ENCODE measurements at places on chromosomes 13 and 19. TPM values are rescaled to one million over a fixed set of nuclear protein-coding genes. Genes with fewer than 3 reads are reported as not detected.
A peak's percentile ranks its signal among the peaks of the same experiment; 100 is the strongest.

The CLEC4G gene
- total RNA-seq = 6.2 TPM

The CCDC8 gene
- total RNA-seq = 23.0 TPM

The ZNF285 gene
- 0.28 TPM for total RNA-seq

The FRY gene
- 122 TPM for total RNA-seq

The ERICH6B gene
- not detected for total RNA-seq

The KIR2DL3 gene
- not detected for total RNA-seq

The DNAAF3 gene
- total RNA-seq = not detected

DNA sequence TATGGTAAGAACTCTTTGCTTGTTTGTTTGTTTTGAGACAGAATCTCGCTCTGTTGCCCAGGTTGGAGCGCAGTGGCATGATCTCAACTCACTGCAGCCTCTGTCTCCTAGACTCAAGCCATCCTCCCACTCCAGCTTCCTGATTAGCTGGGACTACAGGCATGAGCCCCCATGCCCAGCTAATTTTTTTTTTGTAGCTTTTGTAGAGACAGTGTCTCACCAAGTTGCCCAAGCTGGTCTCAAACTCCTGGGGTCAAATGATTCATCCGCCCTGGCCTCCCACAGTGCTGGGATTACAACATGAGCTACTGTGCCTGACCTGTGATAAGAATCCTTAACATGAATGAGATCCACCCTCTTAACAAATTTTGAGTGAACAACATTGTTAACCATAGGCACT, 183.9 kb upstream of the TSHZ3 start:
- H3K36me3 ChIP-seq = no peaks in the 10 kb centered on the region
- DNase-seq = no peak
- no peaks in the 10 kb centered on the region for H3K27me3 ChIP-seq
- H3K4me1 ChIP-seq = no peaks in the 10 kb centered on the region
- no peak overlapping the region for H3K27ac ChIP-seq

DNA sequence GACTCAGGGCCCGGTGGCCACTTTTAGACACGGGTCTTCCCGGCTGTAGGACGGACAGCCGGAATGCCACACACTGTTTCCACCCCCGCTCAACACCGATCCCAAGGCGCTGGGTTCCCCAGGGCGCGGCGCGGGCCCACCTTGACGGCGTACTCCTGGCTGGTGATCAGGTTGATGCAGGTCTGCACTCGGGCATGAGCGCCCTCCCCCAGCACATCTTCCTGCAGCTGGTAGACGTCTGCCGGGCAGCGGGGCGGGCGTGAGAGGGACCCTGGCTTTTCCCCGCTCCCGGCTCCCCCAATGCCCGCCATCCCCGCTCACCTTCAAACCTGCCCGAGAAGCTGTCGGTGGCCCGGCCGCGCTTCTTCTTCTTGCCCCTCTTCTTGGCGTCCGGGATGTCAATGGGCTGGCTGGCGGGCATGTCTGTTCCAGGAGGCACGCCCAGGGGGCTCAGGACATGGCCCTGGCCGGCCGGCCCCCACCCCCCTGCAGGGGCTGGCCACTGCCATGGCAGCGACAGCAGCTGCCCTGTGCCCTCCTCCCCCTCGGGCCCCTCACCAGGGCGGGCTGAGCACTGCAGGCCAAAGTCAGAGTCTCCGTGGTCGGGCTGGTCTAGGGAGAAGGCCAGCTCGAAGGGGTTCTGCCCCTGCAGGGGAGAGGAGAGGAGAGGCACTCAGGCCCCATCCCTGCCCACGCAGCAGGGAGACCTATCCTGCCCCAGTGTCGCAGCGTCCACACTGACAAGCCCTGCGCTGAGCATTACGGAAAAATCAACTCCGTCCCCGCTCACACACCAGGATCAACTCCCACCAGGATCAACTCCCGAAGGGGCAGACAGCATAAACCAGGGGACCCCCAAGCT, 4.8 kb downstream of the MKNK2 start:
- H3K27me3 ChIP-seq = no peaks in the 10 kb centered on the region
- no peak overlapping the region for H3K27ac ChIP-seq
- peaks cover 33% of the 10 kb centered on the region for H3K36me3 ChIP-seq
- no peak for DNase-seq

DNA sequence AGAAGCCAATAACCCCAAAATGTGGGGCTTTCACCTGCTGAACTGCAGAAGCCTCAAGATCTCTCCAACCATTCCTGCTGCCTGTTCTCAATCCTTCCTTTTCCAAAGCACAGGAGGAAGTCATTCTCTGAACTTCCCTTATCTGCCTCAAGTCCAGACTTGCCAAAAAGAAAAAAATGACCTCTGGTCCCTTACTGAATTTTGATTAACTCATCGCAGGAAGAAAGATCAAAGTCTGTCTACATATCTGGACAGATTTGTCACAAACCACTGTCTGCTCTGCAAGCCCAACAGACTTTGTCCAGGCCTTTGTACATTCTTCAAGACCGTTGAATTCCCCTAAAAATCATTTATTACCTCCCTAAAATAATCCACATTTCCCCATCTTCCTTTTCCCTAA, 126.5 kb upstream of the NBEA start:
- DNase-seq = no peak
- H3K27me3 ChIP-seq = no peaks in the 10 kb centered on the region
- H3K4me1 ChIP-seq = peaks cover 5% of the 10 kb centered on the region
- no peak overlapping the region for H3K4me3 ChIP-seq

DNA sequence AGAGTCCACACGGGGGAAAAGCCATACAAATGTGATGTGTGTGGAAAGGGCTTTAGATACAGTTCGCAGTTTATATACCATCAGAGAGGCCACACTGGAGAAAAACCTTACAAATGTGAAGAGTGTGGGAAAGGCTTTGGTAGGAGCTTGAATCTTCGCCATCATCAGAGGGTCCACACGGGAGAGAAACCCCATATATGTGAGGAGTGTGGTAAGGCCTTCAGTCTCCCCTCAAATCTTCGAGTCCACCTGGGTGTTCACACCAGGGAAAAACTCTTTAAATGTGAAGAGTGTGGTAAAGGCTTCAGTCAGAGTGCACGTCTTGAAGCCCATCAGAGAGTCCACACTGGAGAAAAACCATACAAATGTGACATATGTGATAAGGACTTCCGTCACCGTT, 23.3 kb upstream of the ZNF233 start:
- H3K27me3 ChIP-seq = no peaks in the 10 kb centered on the region
- DNase-seq = no peak
- no peaks in the 10 kb centered on the region for H3K4me1 ChIP-seq

GRCh38 chr13:21328201-21328600, 130.9 kb downstream of the ZDHHC20 start:
- H3K4me3 ChIP-seq = no peak overlapping the region
- no peak for DNase-seq
- no peaks in the 10 kb centered on the region for H3K4me1 ChIP-seq
- no peak overlapping the region for H3K27ac ChIP-seq

- no peaks in the 10 kb centered on the region for H3K4me1 ChIP-seq
- H3K36me3 ChIP-seq = peaks cover 5% of the 10 kb centered on the region
- no peak overlapping the region for H3K27ac ChIP-seq
- H3K27me3 ChIP-seq = no peaks in the 10 kb centered on the region
Observed at GRCh38 chr19:48804496-48804895, 6.3 kb downstream of the BCAT2 start.

DNA sequence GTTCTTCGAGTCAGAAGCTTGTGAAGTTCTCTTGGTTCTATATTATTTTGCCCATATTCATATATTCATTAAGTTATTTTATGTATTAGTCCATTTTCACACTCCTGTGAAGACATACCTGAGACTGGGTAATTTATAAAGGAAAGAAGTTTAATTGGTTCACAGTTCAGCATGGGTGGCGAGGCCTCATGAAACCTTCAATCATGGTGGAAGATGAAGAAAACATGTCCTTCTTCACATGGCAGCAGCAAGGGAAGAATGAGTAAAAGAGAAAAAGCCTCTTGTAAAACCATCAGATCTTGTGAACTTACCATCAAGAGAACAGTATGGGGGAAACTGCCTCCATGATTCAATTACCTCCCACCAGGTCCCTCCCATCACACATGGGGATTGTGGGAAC, 182.3 kb downstream of the GPC5 start:
- H3K36me3 ChIP-seq = no peaks in the 10 kb centered on the region
- no peak overlapping the region for H3K4me3 ChIP-seq
- DNase-seq = no peak
- no peaks in the 10 kb centered on the region for H3K27me3 ChIP-seq
- H3K27ac ChIP-seq = no peak overlapping the region

DNA sequence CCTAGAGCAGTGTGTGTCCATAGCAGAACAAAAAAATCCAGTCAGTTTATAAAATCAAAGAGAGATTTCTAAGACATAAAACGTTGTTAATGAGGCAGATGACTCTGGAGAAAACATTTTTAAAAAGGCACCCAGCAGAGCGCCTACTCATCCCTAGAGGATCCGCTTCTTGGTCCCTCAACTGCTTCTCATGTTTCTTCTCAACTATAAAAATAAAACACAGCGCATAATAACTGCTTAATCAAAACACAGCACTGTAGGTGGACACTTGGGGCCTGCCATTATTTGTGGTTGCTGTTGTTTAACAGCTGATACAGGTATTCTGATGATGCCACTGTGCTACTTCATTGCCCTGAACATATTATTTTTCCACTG, 347.9 kb downstream of the FGF9 start:
- H3K4me3 ChIP-seq = no peak overlapping the region
- H3K36me3 ChIP-seq = no peaks in the 10 kb centered on the region
- no peak overlapping the region for H3K27ac ChIP-seq
- no peak for DNase-seq
- H3K4me1 ChIP-seq = peaks cover 9% of the 10 kb centered on the region

DNA sequence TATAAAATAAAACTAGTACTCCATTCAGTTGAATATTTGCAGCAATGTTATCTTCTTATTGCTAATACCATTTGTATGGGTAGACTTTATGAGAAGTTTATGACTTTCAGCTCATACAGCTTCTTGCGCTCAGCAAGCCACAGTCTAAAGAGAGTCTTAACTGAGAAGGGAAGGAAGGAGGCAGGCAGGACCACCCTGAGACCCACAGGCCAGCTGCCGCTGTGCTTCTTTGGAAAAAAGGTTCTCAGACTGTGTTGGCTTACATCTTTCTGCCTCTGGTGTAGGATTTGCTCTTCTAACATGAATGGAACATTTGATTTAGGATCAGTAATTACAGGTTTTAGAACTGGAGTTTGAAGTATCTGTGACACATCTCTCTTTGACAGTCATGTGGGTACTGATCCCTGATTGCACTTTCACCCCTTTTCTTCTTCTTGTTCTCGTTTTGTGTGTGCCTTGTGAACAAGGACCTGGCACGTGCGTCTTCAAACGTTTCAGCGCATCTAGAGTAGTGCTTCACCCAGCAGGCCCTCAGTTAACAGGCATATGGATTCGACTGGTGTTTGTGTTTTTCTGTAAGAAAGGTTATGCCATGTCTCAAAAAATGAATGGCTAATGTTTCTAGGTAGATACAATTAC, 7.1 kb upstream of the GPR18 start:
- no peaks in the 10 kb centered on the region for H3K36me3 ChIP-seq
- H3K27me3 ChIP-seq = no peaks in the 10 kb centered on the region
- H3K4me3 ChIP-seq = no peak overlapping the region

DNA sequence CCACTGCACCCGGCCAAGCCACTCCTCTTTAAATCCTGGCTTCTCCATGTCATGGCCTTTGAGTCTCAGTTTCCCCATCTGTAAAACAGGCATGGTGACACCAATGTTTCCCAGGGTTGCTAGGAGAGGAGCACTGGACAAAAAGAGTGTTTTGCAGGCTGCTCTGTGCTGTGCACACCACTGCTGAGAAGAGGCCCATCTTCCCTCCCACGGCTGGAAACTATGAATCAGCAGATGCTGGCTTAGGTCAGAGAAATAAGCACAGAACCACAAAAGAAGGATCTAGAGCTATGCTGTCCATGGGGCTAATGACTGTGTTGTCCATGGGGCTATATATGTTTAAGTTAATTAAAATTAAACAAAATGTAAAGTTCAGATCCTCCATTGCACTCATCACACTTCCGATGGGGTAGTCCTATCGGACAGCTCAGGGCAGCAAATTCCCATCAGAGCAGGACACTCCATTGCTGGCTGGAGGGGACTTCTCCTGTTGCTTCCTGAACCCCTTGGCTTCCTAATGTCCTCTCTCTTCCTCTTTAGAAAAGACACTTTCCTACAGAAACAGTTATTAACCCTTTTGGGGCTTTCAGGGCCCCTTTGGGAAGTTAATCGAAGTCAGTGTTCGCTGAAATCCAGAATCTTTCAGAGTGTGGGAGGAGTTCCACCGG, 37.1 kb downstream of the TSHZ3 start:
- H3K27me3 ChIP-seq = no peaks in the 10 kb centered on the region
- H3K4me3 ChIP-seq = no peak overlapping the region
- no peaks in the 10 kb centered on the region for H3K4me1 ChIP-seq

DNA sequence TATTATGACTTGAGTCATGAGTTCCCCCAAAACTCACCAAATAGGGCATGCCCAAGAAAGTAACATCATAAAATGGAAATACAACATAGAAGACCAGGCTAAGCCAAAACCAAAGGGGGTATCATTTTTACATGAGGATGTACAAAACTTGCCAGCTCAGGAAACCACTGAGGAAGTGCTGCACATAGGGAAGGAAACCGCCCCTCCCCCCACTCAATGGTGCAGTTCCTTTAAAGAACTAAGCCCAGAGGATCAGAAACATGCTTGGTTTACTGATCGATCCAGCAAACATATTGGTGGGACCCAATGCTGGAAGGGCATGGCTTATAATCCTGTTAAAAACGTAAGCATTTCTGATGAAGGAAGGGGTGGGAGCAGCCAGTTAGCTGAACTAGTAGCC, 4.2 kb upstream of the ZNF486 start:
- no peak for DNase-seq
- H3K36me3 ChIP-seq = no peaks in the 10 kb centered on the region
- peaks cover 1% of the 10 kb centered on the region for H3K4me1 ChIP-seq

- no peak for DNase-seq
- no peak overlapping the region for H3K27ac ChIP-seq
- no peaks in the 10 kb centered on the region for H3K4me1 ChIP-seq
- peaks cover 58% of the 10 kb centered on the region for H3K36me3 ChIP-seq
- no peak overlapping the region for H3K4me3 ChIP-seq
Observed at GRCh38 chr13:114264886-114265611, 16.4 kb upstream of the UPF3A start.

- H3K27me3 ChIP-seq = no peaks in the 10 kb centered on the region
- H3K4me1 ChIP-seq = peaks cover 31% of the 10 kb centered on the region
Observed at GRCh38 chr13:27279506-27279905, 8.9 kb downstream of the RASL11A start.

GRCh38 chr19:2495130-2495641, 19.3 kb downstream of the GADD45B start:
- H3K27me3 ChIP-seq = no peaks in the 10 kb centered on the region
- peak overlapping the region; percentile 73 for H3K4me3 ChIP-seq
- peak; percentile 66 for DNase-seq
- H3K27ac ChIP-seq = peak overlapping the region; percentile 80

All from thoracic aorta (tissue), 2 donors.